ENCODE measurements at places on chromosomes 7 and 10. TPM values are rescaled to one million over a fixed set of nuclear protein-coding genes. Genes with fewer than 3 reads are reported as not detected.
A peak's percentile ranks its signal among the peaks of the same experiment; 100 is the strongest.

DNA sequence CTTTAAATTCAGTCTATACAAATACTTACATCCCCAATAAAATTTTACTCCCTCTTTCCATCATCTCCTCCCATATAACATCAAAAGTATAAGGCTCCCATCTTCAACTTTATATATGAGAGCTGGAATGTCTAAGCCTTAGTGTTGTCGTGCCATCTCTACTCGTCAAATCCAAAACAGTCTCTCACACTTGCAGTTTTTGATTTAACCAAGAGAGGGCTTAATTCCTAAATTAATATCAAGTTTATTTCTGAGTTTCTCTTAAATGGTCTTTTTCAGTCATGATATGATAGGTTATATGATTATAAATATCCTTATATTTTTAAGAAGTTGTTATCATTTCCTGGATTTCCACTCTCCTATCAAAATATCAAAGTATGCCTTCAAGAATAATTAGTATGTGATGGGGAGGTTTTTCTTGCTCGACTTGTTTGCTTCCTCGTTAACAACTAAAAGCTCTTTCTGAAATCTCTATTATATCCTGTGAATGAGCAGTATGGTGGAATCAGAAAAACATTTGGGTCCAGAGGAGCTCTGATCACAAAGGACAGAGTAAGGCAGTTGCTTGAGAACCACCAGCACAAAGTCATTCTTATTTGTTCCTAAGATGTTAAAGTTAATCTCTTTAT, 12.5 kb upstream of the LIPK start:
- no peaks in the 10 kb centered on the region for H3K36me3 ChIP-seq
- no peak overlapping the region for H3K4me3 ChIP-seq
- peak; percentile 39 for DNase-seq
- no peaks in the 10 kb centered on the region for H3K4me1 ChIP-seq
- peaks cover 12% of the 10 kb centered on the region for H3K27me3 ChIP-seq

CASD1 gene
- total RNA-seq = 12.3 TPM

- H3K27ac ChIP-seq = no peak overlapping the region
- no peak overlapping the region for H3K4me3 ChIP-seq
- H3K27me3 ChIP-seq = no peaks in the 10 kb centered on the region
- DNase-seq = no peak
Observed at GRCh38 chr7:91710881-91711280, 169.6 kb downstream of the MTERF1 start.

DNA sequence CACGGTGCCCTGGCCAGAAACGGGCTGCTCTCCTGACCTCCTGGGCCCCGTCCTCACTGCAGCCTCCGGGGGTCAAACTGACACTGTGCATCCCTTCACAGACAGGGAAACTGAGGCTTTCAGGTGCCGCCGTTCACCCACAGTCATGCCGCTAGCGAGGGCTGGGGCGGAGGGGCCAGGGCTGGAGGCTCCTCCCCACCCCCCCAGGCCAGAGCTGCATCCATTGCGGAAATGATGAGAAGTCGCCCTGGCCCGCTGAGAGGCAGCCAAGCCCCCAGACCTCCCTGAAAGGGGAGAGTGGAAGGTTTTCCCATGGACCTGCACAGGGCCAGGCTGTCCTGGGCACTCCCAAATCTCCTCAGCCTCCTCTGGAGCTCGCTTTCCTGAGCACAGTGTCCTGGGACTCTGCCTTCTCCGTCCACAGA, 16.5 kb upstream of the INPP5A start:
- DNase-seq = no peak
- H3K36me3 ChIP-seq = no peaks in the 10 kb centered on the region
- peaks cover 28% of the 10 kb centered on the region for H3K4me1 ChIP-seq
- H3K27ac ChIP-seq = no peak overlapping the region

DNA sequence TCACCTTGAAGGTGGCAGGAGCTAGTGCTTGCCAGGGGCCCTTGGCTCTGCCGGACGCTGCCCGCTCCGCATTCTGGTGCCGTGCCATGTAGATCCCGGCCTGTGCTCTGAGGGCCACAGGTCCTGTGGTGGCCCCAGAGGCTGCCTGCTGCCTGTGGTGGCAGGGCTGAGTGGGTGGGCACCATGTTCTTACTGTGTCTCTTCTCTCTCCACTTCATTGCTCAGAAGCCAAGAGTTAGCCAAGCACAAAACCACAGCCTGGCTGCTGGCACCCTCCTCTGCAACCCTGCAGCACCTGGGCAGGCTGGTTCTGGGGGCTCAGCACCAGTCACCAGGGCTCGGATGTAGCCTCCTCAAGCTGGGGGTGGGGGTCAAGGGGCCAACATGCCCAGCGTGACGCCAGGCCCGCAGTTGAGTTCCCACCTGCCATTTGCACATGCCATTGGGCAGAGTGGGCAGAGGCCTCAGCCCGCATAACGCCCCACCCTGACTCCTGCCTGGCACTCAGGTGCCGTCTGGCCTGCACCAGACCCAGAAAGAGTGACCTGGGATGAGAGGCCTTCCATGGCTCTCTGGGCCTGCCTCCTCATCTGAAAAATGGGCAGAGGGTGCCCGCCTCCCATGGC, 16.3 kb downstream of the ZMIZ1 start:
- peaks cover 49% of the 10 kb centered on the region for H3K4me1 ChIP-seq
- no peaks in the 10 kb centered on the region for H3K27me3 ChIP-seq
- peak overlapping the region; percentile 100 for H3K27ac ChIP-seq
- H3K36me3 ChIP-seq = no peaks in the 10 kb centered on the region
- H3K4me3 ChIP-seq = no peak overlapping the region

DNA sequence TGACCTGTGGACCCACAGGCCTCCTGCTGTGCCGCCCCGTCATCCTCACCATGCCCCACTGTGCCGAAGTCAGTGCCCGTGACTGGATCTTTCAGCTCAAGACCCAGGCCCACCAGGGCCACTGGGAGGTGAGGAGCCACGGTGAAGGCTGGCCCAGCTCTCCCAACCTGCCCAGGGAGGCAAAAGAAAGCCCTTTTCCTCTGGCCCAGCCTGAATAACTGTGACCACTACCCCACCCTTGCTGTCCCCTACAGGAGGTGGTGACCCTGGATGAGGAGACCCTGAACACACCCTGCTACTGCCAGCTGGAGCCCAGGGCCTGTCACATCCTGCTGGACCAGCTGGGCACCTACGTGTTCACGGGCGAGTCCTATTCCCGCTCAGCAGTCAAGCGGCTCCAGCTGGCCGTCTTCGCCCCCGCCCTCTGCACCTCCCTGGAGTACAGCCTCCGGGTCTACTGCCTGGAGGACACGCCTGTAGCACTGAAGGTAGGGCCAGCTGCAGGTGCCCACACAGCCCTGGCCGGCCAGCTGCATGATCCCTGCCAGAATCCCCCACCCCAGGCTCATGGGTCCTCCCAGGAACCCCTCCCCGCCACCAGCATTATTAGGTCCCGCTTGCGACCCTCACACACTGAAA, 25.5 kb upstream of the SLC29A3 start:
- no peaks in the 10 kb centered on the region for H3K4me1 ChIP-seq
- no peaks in the 10 kb centered on the region for H3K36me3 ChIP-seq
- no peaks in the 10 kb centered on the region for H3K27me3 ChIP-seq
- H3K27ac ChIP-seq = no peak overlapping the region
- no peak for DNase-seq

GRCh38 chr10:11091517-11092102, 73.9 kb downstream of the CELF2 start:
- no peak overlapping the region for H3K4me3 ChIP-seq
- no peak for DNase-seq
- H3K36me3 ChIP-seq = no peaks in the 10 kb centered on the region
- H3K4me1 ChIP-seq = no peaks in the 10 kb centered on the region

OPTN gene
- total RNA-seq = 50.6 TPM

PDK4 gene
- total RNA-seq = 1.5 TPM

DNA sequence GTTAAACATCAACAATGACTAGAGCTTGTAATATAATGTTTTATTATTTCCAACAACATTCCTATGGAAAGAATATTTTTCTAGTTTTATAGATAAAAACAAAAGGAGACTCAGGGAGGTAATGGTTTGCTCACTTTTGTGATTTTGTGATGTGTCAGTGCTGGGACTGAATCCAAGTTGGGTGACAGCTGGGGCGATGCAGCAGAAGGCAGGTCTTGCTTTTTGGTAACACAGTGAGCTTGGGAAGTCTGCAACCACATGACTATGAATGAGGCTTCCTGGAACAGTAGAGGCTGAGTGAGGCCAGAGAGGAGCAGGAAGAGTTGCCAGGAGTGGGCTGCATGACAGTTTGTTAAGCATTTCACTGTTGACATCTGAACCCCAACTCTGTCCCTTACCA, 4.9 kb upstream of the YKT6 start:
- no peaks in the 10 kb centered on the region for H3K4me1 ChIP-seq
- no peak overlapping the region for H3K4me3 ChIP-seq
- no peaks in the 10 kb centered on the region for H3K27me3 ChIP-seq
- no peaks in the 10 kb centered on the region for H3K36me3 ChIP-seq
- peak; percentile 40 for DNase-seq

- H3K27me3 ChIP-seq = no peaks in the 10 kb centered on the region
- peaks cover 11% of the 10 kb centered on the region for H3K36me3 ChIP-seq
- H3K4me1 ChIP-seq = no peaks in the 10 kb centered on the region
- no peak overlapping the region for H3K27ac ChIP-seq
Observed at GRCh38 chr10:119159332-119159731, 6.2 kb downstream of the SFXN4 start.

LRCH4 gene
- total RNA-seq = 29.2 TPM

DNA sequence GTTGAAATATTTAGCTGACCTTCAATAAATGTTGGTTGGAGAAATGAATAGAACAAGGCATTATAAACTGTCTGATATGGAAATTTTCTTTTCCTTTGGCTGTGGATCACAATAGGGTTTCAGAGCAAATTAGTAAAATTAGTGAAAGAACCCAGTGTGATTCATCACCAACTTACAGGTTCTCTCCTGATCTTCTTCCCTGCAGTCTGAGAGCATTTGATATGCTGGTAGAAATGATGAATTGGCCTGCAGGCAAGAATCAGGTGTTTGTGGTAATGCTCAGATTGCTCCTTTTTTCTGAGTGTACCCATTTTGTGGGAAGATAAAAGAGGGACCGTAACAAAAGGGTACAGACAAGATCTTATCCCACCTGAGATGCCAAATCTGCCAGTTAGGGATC, 51.9 kb downstream of the BTAF1 start:
- H3K27me3 ChIP-seq = no peaks in the 10 kb centered on the region
- H3K36me3 ChIP-seq = peaks cover 3% of the 10 kb centered on the region
- peaks cover 32% of the 10 kb centered on the region for H3K4me1 ChIP-seq
- peak overlapping the region; percentile 17 for H3K4me3 ChIP-seq

DNA sequence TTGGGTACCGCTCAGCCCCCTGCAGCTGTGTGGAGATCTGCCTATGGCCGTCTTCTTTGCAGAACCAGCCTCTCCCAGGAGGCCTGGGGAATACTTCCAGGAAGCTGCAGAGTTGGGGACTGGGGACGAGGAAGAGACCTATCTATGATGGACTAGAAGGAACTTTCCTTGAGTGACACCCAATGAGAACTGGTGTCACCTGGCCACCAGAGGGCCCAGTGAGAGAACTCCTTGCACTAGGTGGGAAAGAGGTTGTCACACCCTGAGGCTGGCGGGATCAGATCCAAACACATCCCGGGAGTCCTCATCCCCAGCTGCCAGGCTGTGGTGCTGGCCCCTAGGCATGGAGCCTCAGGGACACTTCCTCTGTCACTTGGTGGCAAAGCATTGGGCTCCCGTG, 4.9 kb upstream of the GRID2IP start:
- no peaks in the 10 kb centered on the region for H3K4me1 ChIP-seq
- H3K27ac ChIP-seq = no peak overlapping the region
- no peaks in the 10 kb centered on the region for H3K36me3 ChIP-seq
- no peak overlapping the region for H3K4me3 ChIP-seq

GRCh38 chr10:116216676-116217075, 56.3 kb downstream of the GFRA1 start:
- no peaks in the 10 kb centered on the region for H3K36me3 ChIP-seq
- no peak overlapping the region for H3K4me3 ChIP-seq
- DNase-seq = no peak
- H3K4me1 ChIP-seq = no peaks in the 10 kb centered on the region

MMP21 gene
- total RNA-seq = not detected

Measured in GM23248 (cell line).